CD8-positive, alpha-beta memory T cell (primary cell): ENCODE measurements at places on chromosomes 16 and 17.

DNA sequence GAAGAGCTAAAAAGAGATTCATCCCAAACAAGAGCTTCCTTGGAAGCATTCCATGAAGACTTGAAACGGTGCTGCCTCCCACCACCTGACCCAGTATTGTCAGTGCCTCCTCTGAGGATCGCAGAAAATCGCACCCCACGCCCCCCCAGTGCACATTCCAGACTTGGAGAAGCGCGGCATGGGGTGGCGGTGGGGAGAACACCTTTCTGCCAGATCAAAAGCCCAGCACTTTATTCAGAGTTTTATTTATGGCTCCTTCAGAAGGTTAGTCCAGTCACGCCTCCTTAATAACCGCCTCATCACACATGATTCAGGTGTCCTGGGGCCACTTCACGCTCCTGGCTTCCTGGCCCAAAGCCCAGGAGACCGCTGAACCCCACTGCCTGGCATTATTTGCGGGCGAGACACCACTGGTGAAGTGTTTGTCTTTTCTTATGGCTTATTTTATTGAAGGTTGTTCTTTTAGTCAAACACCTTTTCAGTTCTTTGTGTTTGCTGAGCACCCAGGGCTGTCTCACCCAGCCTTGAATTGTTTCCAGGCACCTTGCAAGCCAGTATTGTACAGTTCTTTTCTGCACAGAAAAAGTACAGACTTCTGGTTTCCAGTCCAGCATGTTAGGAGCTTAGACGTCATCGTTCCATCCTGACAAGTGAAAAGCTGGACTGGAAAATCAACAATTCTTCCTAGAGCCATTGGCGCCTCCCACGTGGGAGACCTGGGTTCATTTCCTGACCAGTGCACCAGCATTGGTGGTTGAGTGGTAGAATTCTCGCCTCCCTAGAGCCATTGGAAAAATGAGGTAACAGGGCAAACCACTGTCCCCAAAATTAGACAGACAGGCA, 79.6 kb upstream of the CACNG5 start:
- no peak for DNase-seq

GRCh38 chr17:62630365-62631085, 3.1 kb downstream of the MRC2 start:
- DNase-seq, result no peak

DNA sequence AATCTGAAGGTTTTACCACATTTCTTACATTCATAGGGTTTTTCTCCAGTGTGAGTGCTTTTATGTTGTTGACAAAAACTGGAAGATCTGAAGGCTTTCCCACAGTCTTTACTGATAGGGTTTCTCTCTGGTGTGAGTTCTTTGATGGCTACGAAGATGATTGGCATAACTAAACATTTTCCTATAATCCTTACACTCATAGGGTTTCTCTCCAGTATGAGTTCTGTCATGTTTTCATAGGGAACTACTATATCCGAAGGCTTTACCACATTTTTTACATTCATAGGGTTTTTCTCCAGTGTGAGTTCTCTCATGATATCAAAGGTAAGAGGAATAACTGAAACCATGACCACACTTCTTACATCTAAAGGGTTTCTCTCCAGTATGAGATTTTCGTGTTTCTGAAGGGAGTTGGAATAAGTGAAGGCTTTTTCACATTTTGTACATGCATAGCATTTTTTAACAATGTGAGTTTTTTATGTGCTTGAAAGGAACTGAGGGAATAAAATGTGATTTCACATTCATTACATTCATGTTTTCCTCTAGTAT, 1987.7 kb downstream of the TP53TG3F start:
- DNase-seq, result no peak

DNA sequence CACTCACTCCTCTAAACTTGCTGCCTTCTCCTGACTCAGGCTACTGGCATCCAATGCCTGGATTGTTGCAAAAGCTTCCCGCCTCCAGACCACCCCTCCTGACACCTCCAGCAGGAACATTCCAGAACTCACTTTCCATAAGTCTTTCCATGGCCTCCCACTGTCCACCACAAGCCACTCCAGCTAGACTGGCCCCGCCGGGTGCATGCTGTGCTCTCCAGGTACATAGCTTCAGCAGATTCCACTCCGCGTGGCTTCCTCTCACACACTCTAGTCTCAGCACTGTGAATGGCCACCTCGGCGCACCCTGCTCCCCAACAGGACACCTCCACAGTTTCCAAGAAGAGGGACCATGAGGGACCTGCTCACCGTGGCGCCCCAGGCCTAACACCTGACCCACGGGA, 25.9 kb upstream of the FAAP100 start:
- no peak for DNase-seq

DNA sequence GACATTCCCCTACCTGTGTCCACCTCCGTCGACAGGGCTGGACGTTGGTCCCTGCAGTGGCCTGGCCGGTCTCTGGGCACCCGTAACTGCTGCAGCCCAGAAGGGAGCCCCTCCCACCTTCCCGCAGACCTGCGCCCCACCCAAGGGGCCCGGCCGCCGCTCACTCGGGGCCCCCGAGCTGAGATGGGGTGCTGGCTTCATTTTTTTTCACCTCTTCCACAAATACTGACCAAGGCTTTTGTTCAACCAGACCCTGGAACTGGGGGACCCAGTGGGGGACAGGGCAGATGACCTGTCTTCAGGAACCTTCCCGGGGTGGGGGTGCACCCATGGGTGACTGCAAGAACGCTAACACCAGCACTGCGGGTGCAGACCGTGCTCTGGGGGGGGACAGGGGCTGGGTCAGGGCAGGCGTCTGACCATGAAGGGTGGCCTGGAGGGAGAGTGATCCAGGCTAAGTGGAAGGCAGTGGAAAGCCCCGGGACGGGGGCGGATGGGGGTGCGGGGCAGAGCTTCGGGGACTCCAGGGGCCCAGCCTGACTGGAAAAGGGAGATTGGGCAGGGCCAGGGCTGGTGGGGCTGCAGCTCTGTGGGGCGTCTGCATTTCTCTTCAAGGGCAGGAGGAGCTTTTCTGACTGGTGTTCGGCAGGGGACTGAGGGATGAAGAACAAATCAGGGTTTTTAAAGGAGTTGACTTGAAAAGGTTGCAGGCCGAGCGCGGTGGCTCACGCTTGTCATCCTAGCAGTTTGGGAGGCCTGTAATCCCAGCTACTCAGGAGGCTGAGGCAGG, 42.3 kb downstream of the SLC7A5 start:
- DNase-seq, result no peak

DNA sequence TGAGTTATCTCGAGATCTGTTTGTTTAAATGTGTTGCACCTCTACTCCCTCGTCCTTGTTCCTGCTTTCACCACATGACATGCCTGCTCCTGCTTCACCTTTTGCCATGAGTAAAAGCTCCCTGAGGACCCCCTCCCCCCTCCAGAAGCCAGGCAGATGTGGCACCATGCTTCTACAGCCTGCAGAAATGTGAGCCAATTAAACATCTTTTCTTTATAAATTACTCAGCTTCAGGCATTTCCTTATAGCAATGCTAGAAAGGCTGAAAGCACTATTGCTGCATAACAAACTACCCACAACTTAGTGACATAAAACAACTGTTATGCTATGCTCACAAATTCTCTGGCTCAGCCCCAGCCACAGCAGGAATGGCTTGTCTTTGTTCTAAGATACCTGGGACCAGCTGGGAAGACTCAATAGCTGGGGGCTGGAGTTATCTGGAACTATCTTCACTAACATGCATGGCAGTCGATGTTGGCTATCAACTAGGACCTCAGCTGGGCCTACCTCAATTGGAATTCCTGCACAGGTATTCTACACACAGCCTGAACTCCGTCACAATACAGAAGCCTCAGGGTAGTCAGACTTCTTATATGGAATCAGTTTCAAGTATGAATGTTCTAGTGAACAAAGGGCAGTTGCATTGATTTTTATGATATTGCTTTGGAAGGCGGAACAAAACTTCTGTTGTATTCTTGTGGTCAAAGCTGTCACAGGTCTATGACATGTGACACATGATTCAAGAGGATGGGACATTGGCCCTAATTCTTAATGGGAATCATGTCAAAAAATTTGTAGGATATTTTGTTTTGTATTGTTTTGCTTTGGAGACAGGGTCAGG, 186.0 kb upstream of the PIRT start:
- DNase-seq, result no peak

DNA sequence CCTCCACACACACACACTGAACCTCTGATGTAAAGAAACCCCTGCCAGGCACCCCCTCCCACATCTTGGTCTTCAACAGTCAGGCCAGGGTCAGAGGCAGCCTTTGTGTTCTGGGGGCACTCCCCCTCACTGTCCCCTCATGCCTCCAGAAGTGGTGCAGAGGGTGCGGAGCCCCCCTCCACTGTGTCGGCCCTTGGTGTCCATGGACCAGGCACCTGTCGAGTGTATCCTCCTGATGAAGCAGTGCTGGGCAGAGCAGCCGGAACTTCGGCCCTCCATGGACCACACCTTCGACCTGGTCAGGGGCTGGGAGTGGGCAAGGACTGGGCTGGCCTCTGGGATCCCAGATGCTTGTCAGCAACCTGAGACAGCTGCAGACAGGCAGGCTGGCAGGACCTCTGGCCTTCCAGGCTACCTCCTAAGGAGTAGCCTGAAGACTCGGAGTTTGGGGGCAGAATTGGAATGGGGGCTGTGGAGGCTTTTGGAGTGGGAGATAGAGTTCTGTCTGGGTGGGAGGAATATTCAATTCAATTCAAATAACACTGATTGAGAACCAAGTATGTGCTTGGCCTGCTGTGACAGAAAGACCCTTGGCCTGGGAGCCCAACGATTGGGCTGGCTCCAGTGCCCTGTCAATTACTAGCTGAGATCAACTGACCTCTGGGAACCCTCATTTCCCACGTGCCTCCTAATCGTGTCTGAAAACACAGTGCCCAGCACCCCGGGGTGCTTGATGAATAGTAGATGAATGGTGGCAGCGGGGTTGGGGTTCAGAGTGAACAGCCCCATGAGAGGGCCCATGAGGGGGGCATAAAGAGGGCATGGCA, 11.5 kb downstream of the GUCY2D start:
- no peak for DNase-seq

DNA sequence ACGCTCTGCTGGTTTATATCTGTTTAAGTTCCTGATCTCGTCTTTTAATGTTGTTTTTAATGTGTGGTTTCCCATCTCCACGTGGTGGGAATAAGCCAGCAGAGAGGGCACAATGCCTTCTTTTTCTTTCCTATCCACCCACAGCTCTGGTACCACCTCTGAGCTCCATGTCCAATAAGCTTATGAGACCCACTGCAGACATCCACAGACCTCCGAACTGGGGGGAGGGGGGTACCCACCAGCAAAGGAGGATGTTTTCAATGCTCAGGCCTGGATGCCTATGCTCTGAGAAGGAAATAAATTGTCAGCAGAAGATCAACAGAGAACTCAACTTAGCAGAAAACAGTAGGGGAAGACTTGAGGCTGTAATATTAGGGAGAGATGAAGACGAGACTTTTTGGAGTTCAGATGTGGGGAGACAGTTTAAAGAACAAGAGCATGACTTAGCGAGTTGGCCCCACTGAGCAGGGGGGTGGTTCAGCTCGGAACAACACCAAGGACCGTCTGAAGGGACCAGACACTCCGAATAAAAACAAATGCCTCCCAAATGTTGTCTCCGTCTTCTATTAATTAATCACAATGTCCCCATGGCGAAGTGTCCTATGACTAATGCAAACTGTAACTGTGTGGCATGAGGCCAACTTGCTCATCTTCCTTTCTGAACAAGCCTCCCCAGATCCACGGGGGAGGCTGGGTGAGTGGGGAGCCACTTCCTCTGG, 62.7 kb downstream of the GAS7 start:
- DNase-seq, result no peak

- DNase-seq, result no peak
These were observed 101.1 kb upstream of the CCL2 start for GRCh38 chr17:34153991-34154390.

DNA sequence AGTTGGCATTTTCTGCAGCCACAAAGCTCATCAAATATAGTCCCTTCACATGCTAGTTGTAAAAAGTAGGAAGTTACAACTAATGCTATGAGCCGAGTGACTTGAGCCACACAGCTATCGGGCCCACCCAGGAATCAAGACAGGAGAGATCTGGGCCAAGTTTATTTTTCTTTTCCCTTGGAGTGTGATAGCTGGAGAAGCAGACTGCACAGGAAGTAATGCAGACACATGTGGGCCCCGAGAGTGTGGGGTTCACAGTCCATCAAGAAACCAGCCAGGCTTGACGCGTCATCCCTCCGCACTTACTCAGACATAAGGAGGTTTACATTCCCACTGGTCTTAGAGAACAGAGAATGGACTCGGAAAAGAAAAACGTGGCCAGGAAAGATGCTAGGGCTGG, 403.1 kb upstream of the CDH11 start:
- no peak for DNase-seq

GRCh38 chr16:12025926-12026325, 49.4 kb downstream of the SNX29 start:
- DNase-seq, result no peak

DNA sequence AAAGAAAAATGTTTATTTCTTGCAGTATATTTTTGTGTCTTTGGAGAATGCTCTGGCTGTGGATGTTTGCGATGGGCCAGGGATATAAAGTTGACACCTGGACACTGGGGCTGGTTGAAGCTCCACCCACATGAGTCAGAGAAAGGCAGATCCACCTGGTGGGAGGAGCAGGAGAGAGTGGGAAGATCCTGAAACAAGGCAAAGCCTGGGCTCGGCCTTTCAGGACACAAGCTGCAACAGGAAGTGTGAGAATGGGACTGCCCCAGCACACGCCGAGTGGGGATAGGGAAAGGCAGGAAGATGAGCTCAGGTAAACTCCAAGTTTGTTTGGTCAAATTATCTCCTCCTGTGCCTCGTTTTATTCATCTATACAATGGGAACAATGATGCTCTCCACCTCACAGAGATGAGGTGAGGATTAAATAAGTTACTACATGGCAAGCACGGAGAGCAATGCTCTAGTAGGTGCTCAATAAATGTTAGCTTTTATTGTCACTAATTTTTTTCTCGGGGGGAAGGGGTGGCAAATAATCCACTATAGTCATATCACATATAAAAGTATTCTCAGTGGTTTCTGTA, 21.4 kb upstream of the PITPNM3 start:
- no peak for DNase-seq

DNA sequence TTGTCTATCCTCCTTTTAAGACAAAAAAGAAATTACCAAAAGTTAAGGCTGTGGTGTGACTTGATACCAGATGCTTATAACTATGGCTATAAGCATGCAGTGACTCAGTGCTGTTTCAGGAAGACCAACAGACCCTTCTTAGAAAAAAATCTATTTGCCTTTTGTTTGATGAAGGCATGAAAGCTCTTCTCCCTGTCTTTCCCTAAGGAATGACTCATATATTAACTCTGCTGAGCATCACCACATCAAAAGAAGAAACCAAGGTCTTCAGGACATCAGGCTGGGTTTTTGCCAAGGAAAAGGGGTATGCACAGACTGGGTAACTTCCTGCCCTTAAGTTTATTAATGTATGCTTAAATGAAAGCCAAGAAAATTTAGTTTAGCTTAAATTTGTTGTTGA, 47.1 kb downstream of the VMP1 start:
- no peak for DNase-seq

GRCh38 chr17:62705156-62705777, 77.8 kb downstream of the MRC2 start:
- no peak for DNase-seq
